Dermis microvascular lymphatic vessel endothelial cell (primary cell): ENCODE measurements at places on chromosomes 2 and 18. TPM values are rescaled to one million over a fixed set of nuclear protein-coding genes. Genes with fewer than 3 reads are reported as not detected.

DNA sequence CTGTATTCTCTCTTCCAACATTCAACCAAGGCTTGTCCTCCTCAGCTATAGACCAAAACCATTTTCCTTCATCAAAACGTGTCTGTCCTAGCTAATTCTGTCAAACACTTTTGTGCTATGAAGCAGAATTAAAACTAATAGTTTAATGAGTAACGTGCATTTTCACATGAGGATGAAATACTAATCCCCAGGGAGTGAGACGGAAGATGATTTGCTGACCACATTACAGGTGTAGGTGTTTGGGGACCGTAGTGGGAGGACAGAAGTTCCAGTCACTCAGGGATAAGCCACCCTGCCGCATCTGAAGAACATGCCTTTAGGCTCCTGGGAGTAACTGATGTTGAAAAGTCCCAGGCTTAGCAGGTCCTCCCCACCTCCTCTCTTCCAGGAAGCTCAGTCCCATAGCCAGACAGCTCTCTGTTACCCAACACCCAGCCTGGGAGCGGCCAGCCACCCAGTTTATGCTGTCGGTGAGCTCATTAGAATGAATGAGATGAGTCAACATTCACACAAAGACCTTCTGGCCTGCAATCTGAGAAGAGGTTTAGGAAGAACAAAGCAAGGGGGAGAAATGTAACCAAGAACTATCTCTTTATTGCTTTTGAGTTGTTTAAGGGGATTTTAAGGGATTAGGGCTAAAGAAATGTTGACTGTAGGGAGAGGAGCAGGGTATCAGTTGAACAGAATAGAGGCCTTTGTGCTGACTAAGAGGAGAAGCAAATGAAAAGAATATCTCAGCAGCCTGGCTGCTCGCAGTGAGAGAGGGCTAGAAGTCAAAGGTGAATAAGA is 122.5 kb downstream of the FOXI3 start:
- DNase-seq = no peak

DNA sequence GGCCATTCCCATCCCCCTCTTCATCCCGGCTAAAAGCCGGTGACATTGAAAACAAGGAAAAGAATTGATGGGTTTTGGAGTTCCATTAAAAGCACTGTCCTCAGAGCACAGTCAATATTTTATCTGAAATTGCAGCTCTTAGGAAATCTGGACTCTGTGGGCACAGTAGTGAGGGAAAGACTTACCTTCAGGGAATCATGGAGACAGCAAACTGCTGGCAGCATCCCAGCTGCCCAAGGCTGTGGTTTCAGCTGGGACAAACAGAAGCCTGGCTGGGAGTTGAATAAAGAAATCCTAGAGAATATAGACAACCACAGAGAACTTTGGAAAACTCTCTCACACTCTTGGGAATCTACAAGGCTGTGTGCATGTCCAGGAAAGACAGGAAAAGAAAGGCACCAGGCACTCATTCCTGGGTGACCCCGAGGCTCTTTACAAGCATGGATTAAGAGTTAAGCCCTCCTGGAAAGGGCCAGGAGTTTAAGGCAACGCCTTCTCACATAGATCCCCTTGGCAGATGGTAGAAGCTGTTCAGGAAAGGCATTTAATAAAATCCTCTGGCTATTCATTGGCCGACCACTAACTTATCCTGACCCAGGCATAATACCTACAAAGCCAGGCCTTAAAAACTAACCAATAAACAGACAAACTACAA is 255.1 kb downstream of the MYT1L start:
- DNase-seq = no peak

DNA sequence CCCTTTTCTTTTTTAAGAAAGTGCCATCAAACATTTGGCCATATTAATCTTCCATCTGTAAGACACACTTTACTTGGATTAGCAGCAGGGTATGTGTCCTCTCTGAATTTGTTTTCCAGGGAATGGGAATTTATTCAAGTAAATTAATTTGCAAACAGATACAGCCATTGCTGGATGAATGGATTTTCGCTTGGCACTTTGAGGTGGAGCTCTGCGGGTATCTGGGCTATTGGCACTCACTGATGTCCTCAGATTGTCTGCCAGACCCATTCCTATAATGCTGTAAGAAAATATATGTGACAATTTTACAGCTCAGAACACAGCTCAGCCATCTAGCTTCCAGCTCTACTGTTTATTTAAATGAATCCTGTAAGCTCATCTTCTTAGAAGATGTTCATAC is 201.2 kb upstream of the CDH20 start:
- DNase-seq = no peak

DNA sequence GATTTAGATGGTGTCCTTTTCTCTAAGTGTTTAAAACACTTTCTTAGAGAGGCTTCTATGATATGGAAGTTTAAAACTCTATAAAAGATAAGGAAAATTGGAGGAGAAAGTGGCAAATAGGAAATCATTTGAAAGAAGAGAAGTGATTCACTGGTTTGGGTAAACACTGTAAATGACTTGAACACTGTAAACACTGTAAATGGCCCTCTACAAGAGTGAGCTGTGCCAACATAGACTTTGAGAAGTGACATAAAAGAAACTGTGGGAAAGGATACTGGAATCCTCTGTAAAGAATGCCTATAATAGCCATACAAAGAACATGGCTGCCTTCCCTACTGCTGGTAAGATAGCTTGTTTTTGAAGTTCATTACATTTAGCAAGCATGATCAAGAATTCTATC is 210.9 kb upstream of the SIX3 start:
- no peak for DNase-seq

SPATA3 gene
- total RNA-seq = not detected in 2 replicates
